ENCODE measurements at places on chromosomes 3 and 15.

DNA sequence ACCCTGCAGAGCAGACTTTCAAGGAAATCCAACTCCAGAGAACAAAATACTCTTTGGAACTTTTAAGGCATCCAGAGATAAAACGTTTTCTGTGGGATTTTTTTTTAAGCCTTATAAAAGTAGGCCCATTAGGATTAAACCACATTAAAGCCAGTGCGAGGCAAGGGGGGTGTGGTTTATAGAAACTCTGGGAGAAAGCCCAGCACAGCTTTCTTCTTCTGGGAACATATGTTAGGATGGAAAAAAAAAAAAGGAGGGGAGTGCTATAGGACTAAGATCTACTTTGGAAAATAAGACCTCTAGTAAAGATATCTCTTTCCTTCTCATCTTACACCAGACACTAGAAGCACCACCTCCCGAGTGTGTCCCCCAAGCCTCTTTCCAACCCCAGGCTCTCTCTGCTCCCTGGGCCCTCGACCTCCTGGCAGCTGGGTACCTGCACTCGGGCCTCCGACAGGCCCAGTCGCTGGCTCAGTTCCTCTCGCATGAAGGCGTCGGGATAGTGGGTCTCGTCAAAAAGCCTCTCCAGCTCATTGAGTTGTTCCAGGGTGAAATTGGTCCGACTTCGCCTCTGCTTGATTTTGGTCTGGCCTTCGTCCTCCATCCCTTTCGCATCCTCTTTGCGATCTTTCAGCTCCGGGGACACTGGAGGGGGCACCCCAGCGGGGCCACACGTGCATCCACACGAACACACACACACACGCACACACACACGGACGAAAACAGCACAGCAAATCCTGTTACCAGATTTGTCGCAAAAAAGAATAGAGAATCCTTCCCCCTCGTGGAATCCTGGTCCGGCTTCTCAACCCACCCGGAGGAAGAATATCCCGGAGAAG, 3.8 kb downstream of the SHOX2 start:
- DNase-seq, result no peak

DNA sequence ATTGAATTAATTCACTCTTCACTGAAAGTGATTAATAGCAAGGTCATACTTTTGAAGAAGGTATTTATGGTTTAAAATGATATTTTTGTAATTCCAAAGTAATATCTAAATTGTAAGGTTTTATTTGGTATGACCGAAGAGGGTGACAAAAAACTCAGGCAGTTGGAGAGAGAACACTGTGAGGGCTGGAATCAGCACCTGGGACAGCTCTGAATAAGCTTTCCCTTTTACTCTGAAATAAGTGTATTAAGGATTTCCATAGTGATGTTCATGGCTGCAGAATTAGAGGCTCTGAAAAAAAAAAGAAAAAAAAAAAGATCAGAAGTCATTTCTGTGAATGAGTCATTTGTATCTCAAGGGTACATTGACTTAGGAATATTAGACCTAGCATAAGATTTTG, 299.5 kb downstream of the IL5RA start:
- DNase-seq, result no peak

- peak; percentile 72 for DNase-seq
These were observed 14.6 kb downstream of the XIRP1 start for GRCh38 chr3:39177708-39178332.

- DNase-seq, result no peak
These were observed 123.4 kb upstream of the CADM2 start for GRCh38 chr3:84835366-84835765.

DNA sequence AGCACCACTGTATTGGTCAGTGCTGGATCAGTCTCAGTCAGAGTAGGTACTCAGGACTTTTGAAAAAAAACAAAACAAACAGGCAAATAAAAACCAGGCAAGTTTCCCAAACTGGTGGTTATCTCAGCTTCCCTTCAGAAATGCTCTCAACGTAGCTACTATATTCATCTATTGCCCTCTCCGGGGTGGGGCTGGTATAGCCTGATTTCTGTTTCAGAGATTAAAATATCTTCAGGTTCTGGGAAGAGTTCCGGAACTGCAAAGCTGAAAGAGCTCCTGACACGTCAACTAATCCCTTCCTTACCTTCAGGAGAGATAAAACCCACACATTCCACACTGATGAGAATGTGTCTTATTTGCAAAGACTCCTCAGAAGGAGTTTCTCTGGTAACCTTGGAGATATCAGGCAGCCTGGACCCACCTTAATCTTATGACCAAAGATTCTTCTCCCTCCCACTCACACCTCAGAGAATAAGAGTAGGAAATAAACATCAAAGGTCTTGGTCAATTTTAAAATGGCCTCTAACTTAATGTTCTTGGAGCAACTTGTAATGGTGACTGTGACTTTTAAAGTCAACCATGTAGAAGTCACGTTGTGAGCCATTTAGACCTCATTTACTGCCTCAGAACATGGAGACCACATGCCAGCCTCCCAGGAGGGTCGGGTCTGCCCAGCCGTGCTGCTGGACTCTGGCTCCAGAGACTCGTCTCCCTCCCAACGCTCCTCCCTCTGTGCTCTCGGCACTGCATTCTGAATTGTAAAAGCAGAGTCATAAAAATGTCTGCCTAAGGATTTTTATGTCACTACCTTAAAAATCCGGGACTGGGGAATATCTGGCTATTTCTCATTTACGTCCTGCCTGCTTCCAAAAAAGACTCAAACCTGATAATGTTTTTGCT, 53.8 kb downstream of the CDCP1 start:
- no peak for DNase-seq

GRCh38 chr15:78944202-78944625, 632 bp downstream of the CTSH start:
- no peak for DNase-seq

GRCh38 chr15:49530092-49530491, 90.5 kb downstream of the FAM227B start:
- no peak for DNase-seq

- no peak for DNase-seq
These were observed 123.2 kb upstream of the RAP2B start for GRCh38 chr3:153038779-153039178.

- no peak for DNase-seq
These were observed 114.1 kb upstream of the CDIN1 start for GRCh38 chr15:36465304-36465703.

DNA sequence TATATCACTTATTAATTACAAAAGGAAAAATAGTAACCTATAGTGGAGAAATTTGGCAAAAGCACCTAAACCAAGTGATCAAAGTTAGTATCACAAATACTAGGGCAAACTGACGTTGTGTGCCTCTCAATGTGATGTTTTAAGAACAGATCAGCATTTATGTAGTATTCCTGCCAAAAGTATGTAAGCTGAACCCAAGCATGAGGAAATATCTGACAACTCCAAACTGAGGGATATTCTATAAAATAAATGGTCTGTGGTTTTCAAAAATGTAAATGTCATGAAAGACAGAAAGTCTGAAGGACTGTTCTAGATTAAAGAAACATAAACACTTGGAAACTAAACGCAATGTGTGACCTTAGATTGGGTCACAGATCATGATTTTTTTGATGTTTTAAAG, 34.3 kb upstream of the PIK3CA start:
- no peak for DNase-seq

GRCh38 chr3:127107002-127107401, 85.9 kb upstream of the PRR23E start:
- DNase-seq, result no peak
